ENCODE measurements at places on chromosomes 7 and 10. TPM values are rescaled to one million over a fixed set of nuclear protein-coding genes. Genes with fewer than 3 reads are reported as not detected.

Gene SAMD9
- total RNA-seq, result 50.9 TPM

Gene RBP3
- not detected for total RNA-seq

Gene LRRN3
- not detected for total RNA-seq

GRCh38 chr7:11341285-11341944 is 367.7 kb downstream of the PHF14 start:
- ATAC-seq, result no peak

DNA sequence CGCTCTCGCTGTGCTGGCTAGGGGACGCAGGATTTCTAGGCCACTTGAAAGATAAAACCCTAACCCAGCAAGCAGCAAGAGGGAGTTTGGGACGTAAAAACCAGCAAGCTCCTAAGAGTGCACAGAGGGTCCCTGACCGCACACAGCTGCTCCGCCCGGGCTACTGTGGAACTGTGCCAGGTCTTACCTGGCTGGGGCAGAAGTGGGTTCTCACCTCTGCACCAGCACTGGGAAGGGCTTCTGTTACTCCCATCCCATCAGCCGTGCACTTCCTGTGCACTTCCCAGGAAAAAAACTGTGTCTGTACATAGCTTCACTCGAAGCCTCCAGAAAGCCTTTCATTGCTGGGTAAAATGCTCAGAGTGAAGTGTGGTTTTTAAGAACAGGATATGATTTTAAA is 45.9 kb upstream of the PTF1A start:
- no peak for ATAC-seq

Gene SUN3
- total RNA-seq, result not detected

GRCh38 chr7:122833888-122834570 is 52.2 kb downstream of the CADPS2 start:
- no peak for ATAC-seq

- ATAC-seq, result no peak
Measured at GRCh38 chr10:15579605-15580004, 140.1 kb downstream of the ITGA8 start.

Gene PRXL2A
- total RNA-seq, result 209 TPM

DNA sequence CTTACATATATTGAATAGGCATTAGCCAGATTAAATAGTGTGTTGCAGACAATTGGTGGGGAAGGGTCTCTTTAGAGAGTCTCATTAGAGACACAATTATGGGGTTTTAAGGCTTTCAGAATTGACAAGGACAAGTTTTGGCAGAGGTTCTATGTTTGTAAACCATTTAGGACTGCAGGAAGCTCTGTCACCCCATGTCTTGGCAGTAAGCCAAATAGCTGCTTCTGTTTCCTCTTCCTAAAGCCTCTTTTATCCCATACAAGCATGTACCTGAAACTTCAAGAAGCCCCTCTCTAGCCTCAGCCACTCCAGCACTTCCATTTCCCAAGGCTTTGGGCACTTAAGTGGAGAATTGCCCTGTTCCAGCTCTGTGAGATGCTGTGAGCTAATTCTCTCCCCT is 21.8 kb upstream of the LRRC4 start:
- no peak for ATAC-seq

- no peak for ATAC-seq
Measured at GRCh38 chr7:77619314-77619713, 76.9 kb upstream of the RSBN1L start.

- no peak for ATAC-seq
Measured at GRCh38 chr10:86345296-86345858, 21.2 kb downstream of the GRID1 start.

- ATAC-seq, result peak; percentile 6
Measured at GRCh38 chr7:1940863-1941262, 270.8 kb downstream of the ELFN1 start.

Gene SYT15
- total RNA-seq, result 1.4 TPM

GRCh38 chr7:8146106-8146787 is 115.7 kb downstream of the ICA1 start:
- ATAC-seq, result no peak

DNA sequence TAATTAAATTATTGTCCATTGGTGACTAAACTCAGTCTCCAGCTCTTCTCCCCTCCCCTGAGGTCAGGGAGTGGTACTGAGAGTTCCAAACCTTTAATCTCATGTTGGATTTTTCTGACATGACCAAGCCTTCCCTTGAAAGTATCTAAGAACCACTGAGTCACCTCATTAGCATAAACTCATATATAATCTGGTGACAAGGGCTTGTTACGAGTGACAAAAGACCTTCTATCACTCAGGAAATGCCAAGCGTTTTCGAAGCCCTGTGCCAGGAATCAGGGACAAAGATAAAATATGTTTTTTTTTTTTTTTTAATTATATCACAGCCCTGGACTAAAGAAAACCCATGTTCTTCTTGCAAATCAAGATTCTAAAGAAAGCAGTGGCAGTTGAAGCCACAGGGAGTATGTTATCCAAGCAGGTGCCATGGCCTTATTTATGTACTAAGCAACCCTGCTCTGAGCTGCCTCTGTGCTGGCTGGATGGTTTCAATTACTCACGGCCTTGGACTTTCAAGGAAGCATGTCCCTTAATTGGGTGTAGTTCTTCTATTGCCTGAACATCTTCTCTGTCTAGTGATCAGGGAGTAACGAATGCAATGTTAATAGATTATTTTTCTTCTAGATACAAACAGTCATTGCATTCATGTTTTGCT is 169.0 kb upstream of the PRKCQ start:
- peak; percentile 94 for ATAC-seq

Gene GFRA1
- total RNA-seq, result 0.56 TPM

Gene FAM237B
- total RNA-seq, result not detected

All from esophagus mucosa (tissue), 1 donor.